ENCODE measurements at places on chromosomes 12 and 14.

DNA sequence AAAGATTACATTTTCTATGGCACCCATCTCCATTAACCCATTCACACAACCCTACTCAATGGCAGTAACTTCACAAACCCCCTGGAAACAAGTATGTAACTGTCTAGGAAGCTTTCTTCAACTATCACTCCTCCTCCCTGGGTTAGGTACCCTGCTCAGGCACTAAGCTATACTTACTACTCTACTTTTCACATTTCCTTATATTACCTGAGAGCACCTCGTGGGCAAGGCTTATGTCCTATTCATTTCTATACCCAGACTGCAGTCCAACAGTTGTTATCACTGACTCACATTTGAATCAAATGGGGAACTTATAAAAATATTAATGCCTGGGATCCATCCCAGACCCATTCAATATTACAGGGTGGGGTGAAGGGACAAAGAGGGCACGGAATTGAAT, 4.6 kb downstream of the PAWR start:
- DNase-seq = no peak

GRCh38 chr12:86929962-86930361, 673.8 kb upstream of the MGAT4C start:
- DNase-seq = no peak

GRCh38 chr12:124727922-124728321, 135.7 kb downstream of the SCARB1 start:
- no peak for DNase-seq

- DNase-seq = no peak
Observed at GRCh38 chr12:132436791-132437251, 53.1 kb upstream of the FBRSL1 start.

GRCh38 chr12:25311506-25311905, 60.8 kb upstream of the KRAS start:
- no peak for DNase-seq

- DNase-seq = no peak
Observed at GRCh38 chr14:57898837-57899572, 33.1 kb upstream of the SLC35F4 start.

GRCh38 chr14:78245238-78245637, 75.1 kb downstream of the NRXN3 start:
- DNase-seq = no peak

DNA sequence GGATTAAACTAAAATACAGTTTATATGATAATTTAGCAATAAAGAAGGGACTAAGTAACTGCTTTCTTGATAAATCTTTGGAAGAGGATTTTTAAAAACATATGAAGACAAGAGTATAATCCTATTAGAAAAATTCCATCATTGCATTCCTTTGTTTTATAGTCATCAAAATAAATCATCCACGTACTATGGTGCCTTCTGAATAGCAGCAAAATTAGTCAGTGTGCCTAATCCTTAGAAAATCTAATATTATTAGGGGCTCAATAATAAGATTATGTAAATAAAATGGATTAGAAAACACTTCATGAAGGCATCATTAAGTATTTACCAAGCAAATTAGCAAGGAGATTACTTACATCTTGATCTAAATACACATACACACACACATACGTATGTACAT, 102.1 kb downstream of the KCNH5 start:
- DNase-seq = no peak

DNA sequence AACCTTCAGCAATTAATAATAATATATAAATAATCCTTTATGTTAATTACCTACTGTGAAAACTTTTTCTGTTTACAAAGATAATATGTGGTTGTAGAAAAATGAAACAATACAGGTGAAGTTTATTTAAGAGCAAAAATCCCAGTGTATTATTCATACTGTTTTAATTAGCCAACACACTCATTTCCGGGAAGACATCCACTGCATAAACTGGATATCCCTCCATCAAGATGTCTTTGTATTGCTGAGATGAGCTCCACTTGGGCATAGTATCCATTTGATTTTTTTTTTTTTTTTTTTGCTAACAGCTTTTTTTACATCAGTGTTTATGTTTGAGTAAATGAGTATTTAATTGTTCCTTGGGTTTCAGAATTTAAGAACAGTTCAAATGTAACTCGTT, 13.7 kb upstream of the DERA start:
- no peak for DNase-seq

- no peak for DNase-seq
Observed at GRCh38 chr14:105450123-105450505, 24.5 kb upstream of the CRIP2 start.

DNA sequence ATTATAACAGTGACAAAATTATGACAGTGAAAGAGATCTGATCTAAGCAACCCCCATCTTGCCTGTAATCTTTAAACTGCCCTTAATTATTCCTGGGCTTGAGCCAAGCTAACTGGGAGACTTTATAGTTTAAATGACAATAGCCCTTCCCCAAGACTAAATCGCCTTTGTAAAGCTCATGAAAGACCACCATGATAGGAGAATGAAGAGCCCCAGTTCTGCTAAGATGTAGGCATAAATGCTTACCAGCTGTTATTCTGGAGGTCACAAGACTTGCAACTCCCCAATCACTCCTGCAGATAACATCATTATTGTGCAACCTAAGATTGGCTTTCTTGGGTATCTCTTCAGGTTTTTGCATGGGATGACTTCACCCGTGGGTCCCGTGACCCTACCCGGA, 599.7 kb downstream of the KCNH5 start:
- no peak for DNase-seq

GRCh38 chr12:110585231-110585799, 2.2 kb upstream of the PPTC7 start:
- no peak for DNase-seq

DNA sequence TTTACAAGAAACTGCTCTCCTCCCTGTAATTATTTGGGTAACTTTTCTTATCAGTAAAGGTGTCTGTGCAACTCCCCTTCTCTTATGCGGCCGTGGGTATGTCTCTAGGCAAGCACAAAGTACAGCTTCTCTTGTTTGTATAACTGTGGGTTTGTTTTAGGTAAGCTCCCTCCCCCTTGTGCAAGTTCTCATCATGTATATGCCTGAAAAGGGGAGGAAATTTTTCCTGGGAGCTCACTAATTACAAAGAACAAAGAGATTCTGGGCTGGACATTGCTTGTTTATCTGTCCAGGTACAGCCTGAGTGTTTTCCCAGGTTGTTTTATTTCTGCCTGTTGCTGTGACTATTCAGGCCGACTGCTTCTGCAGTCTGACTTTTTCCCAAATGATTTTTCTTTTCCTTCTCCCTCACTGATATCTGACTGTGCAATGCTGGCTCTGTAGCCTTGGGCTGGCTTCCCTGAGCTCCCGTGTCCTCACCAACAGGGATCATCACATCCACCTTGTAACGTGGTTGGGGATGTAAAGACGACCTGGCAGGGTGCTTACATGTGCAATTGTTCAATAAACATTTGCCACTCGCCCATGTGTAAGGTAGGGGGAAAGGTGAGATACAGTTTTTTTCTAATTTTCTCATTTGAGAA, 916.5 kb downstream of the AACS start:
- no peak for DNase-seq

DNA sequence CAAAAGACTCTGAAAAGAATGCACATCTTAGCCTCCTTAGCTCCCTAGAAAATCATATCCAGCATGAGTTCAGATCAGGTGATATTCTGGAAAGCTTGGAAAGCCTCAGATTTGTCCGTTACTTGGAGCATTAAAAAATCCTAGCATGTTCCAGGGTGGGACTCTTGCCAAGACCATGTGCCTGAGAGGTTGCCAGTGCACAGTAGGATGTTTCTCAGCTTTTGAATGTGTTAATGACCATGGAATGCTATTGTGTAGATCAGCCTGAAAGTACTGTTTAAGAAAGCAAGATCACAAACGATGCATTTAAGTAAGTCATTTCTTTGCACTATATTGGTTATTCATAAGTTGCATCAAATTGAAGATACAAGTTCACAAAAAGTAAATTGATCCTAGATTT, 230.5 kb downstream of the ETNK1 start:
- no peak for DNase-seq

- DNase-seq = no peak
Observed at GRCh38 chr12:21696625-21697024, 39.0 kb upstream of the LDHB start.

GRCh38 chr12:93468008-93468371, 676 bp downstream of the MRPL42 start:
- DNase-seq = no peak

DNA sequence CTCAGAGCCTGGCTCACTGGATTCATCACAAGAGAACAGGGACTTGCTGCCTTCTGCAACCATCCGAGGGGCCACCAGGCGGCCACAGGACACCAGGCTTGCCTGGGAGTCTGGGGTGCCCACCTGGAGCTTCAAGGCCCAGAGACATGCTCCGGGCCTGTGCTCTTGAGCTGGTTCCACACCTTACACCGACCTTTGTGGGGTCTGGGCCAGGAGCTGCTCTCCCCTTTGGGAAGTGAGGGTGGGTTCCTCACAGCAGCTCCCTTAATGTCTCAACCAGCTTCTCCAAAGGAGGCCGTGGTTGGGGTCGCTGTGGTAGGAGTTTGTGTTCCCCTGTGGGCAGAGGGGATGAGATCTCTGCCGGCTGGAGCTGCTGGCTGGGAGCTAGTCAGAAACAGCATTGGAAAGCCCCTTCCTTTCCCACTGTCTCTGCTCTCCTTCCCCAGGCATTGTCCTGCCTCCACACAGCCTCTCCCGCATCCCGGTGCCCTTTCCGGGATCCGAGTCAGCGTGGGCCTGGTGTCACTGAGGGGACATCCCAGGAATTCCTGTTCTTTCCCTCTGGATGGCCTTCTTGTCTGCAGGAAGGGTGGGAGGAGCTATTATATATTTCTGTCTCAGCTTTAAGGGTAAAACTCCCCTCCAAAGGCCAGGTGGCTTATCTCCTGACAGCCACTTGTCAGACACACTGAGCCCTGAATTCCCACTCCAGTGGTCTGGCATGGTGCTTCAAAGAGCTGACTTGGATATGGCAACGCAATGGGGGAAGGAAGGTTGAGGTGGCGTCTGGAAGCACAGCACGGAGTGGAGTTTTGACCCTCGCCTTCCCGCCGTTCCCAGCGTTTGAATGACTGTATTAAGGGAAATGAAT, 5.1 kb upstream of the PAPLN start:
- DNase-seq = no peak

DNA sequence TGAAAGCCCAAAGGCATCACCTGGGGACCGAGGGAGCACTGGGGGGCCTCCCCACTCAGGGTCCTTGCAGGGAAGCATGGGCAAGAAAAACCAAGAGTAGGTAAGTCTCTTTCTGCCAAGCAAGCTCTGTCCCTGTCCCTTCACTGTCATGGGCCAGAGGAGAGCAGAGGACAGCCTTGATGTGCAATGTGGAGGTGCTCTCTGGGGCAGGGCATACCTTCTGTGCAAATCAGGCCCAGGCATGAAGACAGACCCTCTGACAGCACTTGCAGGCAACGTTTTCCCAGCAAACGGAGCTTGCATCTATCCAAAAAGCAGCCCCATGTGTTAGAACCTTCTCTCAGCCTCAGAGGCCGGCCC, 192.5 kb upstream of the PWP1 start:
- no peak for DNase-seq

- DNase-seq = no peak
Observed at GRCh38 chr14:102970496-102970895, 48.0 kb downstream of the AMN start.

DNA sequence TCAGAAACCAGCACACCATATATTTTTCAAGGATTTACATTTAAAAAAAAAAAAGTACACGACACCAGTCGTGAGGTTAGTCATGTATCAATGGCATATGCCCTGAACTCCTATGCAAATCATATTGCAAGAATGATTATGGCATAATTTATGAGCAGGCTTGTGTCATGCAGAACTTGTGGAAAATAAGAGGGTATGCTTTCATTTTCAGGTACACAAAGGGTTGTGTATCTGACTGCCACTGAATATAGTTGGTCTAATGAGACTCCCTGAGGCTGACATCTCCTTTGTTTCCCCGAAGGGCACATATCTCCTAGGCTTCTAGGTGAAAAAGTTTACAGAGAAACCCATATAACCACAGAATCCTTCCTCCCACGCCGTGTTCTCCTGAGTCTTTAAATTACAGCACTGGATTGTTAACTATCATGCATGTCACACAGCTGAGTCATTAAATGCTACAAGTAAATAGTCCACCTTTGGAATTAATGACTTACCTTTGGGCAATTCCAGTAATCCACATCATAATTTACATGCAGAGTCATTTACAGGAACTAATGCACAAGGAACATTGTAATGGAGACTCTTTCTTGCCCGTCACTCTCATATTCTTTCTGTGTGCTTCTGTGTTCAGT, 356.7 kb upstream of the DIO2 start:
- DNase-seq = no peak

GRCh38 chr12:20599757-20600156, 95.4 kb upstream of the SLCO1C1 start:
- no peak for DNase-seq

DNA sequence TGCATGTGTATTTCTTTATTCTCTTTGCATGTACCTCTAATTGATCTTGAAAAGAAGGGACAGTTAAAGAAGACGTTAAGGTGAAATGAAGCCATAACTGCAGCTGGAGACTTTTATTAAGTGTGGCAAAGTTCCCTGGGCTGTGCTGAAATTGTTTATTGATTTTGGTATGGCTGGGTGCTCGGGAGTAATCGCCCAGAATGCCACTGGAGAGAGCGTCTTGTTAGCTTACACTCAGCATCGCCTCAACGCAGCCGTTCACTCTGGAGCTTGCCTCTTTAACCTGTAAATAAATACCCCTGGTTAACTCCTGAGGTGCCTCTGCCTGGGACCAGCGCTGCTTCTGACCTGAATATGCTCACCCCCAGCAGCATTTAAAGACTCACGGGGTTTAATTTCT, 98.6 kb downstream of the GPATCH2L start:
- DNase-seq = no peak

GRCh38 chr12:66538970-66539369, 139.9 kb downstream of the GRIP1 start:
- no peak for DNase-seq

GRCh38 chr12:99996095-99996494, 11.4 kb upstream of the ANKS1B start:
- no peak for DNase-seq

- DNase-seq = no peak
Observed at GRCh38 chr12:65156366-65156841, 13.0 kb upstream of the LEMD3 start.

GRCh38 chr12:112347581-112347982, 34.6 kb downstream of the HECTD4 start:
- no peak for DNase-seq

DNA sequence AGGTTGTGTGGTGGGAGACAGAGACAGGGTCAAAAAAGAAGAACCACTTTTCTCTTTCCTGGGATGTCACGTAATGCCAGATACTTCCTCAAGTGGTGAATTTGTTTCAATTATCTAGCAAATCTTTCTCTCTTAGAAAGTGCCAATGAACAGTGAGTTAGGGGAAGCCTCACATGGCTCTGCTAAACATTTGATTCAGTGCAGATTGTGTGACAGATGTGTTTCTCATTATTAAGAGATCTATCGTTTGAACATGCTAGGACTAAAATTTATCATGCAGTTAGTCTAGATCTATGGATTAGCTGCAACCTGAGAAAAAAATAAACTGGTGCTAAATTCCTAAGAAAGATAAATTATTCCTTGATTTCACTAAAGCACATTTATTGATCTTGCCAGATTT, 247.8 kb downstream of the MDGA2 start:
- no peak for DNase-seq

- no peak for DNase-seq
Observed at GRCh38 chr14:66099451-66099850, 386.7 kb upstream of the CCDC196 start.
